ENCODE measurements at places on chromosomes 5 and 9.

DNA sequence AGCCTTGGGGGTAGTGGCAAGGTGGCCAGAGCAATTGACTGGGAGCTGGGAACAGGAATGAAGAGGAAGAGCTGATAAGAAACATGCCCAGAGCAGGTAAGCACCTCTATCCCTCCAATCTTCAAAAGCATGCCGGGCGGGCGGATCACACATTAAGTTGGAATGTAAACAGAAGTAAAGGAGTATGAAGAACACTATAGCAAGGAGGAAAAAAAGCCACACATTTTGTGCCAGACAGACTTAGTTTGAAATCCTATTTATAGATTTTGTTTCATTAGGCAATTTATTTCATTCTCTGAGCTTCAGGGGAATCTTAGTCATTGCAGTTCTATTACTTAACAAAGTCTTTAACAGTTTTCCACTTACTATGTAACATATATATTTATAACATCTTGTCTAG is 173.9 kb upstream of the TNC start:
- H3K36me3 ChIP-seq, result no peaks in the 10 kb centered on the region
- peaks cover 2% of the 10 kb centered on the region for H3K27me3 ChIP-seq
- no peak overlapping the region for H3K4me3 ChIP-seq
- no peaks in the 10 kb centered on the region for H3K4me1 ChIP-seq
- no peak overlapping the region for H3K27ac ChIP-seq

- no peaks in the 10 kb centered on the region for H3K4me1 ChIP-seq
- H3K36me3 ChIP-seq, result no peaks in the 10 kb centered on the region
- DNase-seq, result no peak
- H3K27ac ChIP-seq, result no peak overlapping the region
- no peak overlapping the region for H3K4me3 ChIP-seq
Measured at GRCh38 chr5:167361795-167362194, 929.6 kb upstream of the WWC1 start.

DNA sequence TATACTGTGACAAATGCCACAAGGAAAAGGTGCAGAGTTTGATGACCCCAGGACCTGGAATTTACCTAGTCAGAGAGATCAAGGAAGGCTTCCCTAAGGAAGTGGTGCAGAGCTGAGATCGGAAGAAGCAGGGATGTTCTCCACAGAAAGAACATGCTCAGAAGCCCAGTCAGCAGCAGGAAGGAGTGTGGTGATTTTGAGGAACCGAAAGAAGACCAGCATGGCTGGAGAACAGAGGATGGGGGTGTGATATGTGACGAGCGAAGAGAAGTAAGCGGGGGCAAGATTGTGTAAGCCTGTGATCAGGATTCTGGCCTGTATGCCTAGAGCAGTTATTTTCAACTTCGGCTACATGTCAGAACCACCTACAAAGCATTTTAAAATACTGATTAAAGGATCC is 18.7 kb upstream of the PIK3R1 start:
- no peaks in the 10 kb centered on the region for H3K27me3 ChIP-seq
- no peak for DNase-seq
- H3K36me3 ChIP-seq, result no peaks in the 10 kb centered on the region
- H3K27ac ChIP-seq, result no peak overlapping the region
- H3K4me3 ChIP-seq, result no peak overlapping the region
- no peaks in the 10 kb centered on the region for H3K4me1 ChIP-seq

- no peak overlapping the region for H3K4me3 ChIP-seq
- DNase-seq, result no peak
- H3K36me3 ChIP-seq, result no peaks in the 10 kb centered on the region
- no peak overlapping the region for H3K27ac ChIP-seq
Measured at GRCh38 chr5:129973716-129974426, 69.6 kb downstream of the CHSY3 start.

DNA sequence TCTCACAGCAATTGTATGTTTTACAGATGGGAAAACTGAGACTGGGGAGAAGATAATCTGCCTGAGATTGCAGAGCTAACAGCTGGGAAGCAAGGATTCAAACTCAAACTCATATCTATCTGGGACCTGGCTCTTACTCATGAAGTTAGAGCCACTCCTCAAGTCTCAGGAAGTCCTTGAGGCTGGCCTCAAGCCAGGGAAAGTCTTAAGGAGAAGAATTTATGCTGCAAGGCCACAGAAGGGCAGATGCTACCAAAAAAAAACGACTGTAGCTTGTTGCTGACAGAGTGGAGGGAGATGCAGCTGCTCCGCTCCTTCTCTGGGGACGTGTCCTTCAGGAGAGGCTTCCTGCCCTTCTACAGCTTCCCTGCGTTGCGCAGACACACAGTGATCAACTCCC is 39.8 kb downstream of the BARHL1 start:
- no peak overlapping the region for H3K27ac ChIP-seq
- H3K27me3 ChIP-seq, result no peaks in the 10 kb centered on the region

DNA sequence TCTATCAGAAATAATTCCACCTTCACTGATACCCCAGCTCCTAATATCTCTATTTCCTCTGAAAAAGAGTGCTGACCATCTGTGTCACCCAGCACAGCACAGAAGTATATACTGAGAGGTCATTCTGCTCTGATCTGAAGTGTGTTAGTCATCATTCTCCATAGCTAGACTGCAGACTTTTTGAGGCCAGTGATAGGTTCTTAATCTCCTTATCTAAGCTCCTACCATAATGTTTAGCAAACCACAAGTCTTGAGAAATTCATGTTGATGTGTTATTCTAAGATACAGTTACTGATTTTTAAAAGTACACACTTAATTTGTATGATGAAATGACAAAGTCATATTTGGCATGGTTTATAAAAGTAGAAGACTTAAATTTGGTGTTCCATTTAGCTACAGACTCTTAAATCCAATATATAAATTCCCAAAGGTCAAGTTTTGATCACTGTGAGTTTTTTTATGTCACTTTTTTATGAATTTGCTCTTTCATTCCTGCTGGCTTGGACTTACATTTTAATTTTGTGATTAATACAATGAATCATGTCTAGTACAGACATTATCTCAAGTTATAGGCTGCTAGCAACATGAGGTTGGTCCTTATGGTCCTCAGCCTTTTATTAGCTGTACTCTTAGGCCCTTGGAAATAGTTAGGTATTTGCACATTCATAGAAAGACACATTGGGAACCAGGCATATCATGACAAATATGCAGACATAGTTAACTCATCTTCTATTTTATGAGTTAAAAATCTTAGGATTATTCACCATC is 380.8 kb downstream of the EBF1 start:
- H3K4me3 ChIP-seq, result no peak overlapping the region
- no peaks in the 10 kb centered on the region for H3K36me3 ChIP-seq
- DNase-seq, result no peak
- H3K4me1 ChIP-seq, result no peaks in the 10 kb centered on the region
- H3K27ac ChIP-seq, result no peak overlapping the region
- H3K27me3 ChIP-seq, result no peaks in the 10 kb centered on the region
